Activated CD4-positive, alpha-beta T cell treated with anti-CD3 and anti-CD28 coated beads for 36 hours (primary cell): ENCODE measurements at places on chromosomes 6 and 20. TPM values are rescaled to one million over a fixed set of nuclear protein-coding genes. Genes with fewer than 3 reads are reported as not detected.
A peak's percentile ranks its signal among the peaks of the same experiment; 100 is the strongest.

The MLN gene
- not detected for total RNA-seq

DNA sequence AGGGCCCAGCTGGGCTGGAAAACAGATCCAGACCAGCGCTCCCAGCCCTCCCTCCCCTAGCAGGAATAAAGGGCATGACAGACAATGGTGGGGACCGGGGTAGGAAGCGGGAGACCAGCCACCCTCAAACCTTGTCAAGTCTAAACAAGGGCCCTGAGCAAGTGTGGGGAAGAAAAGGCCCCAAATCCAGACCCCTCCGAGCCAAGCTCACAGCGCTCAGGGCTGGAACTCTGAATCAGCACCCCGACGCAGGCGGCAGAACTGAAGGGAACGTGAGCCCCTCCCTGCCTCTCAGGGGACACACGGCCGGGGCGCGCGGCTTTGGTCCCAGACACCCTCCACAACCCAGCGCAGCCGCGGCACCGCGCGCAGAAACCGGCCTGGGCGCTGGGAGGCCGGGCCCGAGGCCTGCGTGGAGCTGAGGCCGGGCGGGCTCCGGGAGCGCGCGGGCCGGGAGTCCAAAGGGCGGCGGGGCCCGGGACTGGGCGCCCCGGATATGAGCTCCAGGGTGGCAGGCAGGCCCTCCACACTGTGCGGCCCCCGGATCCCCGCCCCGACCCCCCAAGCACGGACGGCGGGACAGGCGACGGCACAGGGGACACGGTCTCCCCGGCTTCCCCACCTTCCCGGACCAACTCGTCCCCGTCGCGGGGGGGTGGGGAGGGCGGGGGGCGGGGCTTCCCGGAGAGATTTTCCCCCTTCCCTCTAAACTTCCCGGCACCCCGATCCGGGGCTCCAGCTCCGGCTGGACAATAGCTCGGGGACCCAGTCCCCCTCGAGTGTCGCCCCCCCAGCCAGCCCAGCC, 641 bp downstream of the TEAD3 start:
- DNase-seq: no peak

- no peak for DNase-seq
These were observed 441.7 kb upstream of the JARID2 start for GRCh38 chr6:14804001-14804784.

GRCh38 chr6:136793363-136793762, 1.1 kb upstream of the MAP3K5 start:
- DNase-seq: peak; percentile 44

GRCh38 chr6:106011476-106011875, 74.7 kb upstream of the PRDM1 start:
- no peak for DNase-seq

The CLIC5 gene
- 2.2 TPM for total RNA-seq

The CAGE1 gene
- total RNA-seq: 0.09 TPM

The GPX5 gene
- not detected for total RNA-seq

GRCh38 chr6:56507517-56507916, 135.2 kb downstream of the DST start:
- no peak for DNase-seq

The HEY2 gene
- total RNA-seq: not detected

DNA sequence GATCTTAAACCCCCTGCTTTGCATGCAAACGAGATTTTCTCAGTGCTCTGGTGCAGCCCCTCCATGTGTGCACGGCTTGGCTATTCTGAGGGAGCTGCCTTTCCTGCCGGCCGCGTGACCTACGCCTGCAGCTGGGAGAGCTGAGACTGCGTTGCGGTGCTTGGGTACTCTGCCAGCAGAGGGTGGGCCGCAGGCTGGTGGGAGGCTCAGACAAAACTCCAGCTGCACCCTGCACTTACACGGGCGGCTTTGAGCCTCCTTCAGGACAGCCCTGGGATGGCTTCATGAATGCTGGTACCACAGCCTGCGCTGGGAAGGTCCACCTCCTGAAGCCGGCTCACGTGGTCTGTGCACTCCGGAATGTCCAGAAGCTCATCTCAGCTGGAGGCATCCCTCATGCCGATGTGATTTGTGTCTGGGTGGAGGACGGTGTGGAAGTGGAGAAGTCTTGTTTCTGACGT, 223.7 kb downstream of the DLL1 start:
- no peak for DNase-seq

DNA sequence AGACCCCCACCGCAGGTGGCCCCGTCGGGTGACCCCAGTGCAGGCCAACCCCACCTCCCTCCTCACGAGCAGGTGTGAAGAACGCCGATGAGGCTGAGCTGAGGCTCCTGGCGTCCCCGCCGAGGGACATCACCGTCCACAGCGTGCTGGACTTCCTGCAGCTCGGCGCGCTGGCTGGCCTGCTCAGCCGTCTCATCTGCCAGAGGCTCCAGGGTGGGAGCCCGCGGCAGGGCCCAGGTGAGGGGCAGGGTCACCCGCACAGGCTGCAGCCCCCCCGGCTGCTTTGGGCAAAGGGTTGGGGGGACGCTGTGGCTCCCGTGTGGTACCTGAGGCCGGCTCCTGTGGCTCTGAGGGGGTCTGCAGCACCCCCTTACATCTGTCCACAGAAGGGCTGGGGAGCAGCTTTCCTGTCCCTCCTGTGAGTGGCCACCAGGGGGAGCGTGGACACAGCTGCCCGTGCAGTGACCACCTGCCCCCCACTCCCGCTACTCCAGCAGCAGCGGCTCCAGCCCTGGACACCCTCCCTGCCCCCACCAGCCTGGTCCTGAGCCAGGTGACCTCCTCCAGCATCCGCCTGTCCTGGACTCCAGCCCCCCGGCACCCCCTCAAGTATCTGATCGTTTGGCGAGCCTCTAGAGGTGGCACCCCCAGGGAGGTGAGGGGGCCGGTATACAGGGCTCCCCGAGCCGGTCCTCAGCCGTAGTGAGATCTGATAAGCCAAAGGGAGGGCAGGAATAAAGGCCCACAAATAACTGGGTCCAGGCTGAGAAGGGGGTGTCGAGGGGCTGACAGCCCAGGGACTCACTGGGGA, 16.5 kb downstream of the COL20A1 start:
- peak; percentile 61 for DNase-seq

The SYCP2 gene
- 2.1 TPM for total RNA-seq

The CRIP3 gene
- 1.8 TPM for total RNA-seq

DNA sequence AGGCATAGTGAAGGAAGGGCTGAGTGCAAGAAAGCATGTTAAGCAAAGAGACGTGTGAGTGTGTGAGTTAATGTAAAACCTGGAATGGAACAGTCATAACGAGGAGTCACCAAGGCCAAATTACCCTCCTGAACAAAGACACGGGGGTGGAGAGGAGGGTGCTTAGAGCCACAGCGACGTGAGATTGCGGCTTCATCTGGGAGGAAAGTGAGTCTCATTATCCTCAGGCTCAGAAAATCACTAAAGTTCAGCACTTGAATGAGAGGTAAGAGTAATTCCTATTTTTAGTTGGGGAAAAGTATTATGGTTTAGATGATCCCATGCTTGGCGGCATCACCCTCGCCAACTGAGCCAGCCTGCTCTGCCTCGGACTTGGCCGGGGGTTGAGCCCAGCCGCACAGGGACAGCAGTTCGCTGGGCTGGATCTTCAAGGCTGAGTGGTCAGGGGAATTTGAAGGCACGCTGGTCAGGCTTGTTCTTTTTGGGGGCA, 136.6 kb downstream of the DTNBP1 start:
- no peak for DNase-seq

- DNase-seq: no peak
These were observed 8.7 kb upstream of the RPS21 start for GRCh38 chr20:62378215-62378614.

The TTBK1 gene
- 0.40 TPM for total RNA-seq

GRCh38 chr6:11831653-11832052, 53.0 kb upstream of the ADTRP start:
- no peak for DNase-seq

The SASH1 gene
- total RNA-seq: 0.26 TPM

DNA sequence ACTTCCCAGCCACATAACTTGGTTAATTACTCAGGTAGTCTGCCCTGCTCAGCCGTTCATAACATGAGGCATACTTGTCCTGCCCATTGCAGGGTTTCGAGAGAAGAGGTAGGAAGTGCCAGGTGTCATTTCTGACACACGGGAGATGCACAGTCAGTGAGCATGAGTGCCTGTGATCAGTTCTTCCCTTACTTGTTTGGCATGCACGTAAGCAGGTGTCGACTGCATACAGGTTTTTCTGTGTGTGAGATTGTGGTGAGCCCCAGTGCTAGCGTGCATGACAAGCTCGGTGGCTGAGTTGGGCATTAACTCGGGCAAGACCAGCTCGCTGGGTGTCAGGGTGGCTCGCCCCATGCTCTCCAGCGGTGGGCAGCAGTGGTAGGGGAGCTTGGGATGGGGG, 51.2 kb upstream of the SLC22A1 start:
- no peak for DNase-seq

The CLVS2 gene
- total RNA-seq: not detected

GRCh38 chr6:31228476-31228875, 43.4 kb downstream of the HLA-C start:
- no peak for DNase-seq

The GLP1R gene
- 0.70 TPM for total RNA-seq

The PRR18 gene
- total RNA-seq: 0.11 TPM

DNA sequence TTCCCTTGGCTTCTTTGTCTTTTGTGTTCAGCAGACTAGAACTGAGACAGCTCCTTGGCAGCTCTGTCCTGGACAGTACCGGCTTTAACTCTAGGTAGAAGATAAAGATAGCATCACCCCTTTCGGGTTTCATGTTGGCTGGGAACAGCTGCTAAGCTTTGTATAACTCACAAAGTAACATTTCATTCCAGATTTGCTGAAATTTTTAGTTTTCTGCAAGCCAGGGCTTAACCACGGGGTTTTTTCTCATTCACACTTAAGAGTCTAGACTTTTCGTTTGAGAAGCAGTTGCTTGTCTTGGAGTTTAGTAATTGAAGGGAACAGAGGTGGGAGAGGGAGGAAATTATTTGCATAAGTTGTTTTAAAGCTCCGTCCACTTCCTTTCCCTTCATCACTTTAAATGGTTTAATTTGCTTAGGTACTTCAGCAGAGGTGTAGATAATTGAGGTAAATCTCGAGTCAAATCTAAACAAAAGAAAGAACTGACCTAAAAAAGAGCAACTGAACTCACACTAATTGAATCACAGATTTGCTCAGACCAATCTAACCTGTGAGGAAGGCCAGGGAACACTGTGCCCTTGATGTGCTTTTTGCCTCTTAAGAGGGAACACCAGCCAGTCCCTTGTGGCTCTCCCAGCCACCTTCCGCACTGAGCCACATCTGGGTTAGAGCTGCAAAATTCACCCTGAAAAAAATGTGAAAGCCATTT, 48.3 kb downstream of the RREB1 start:
- no peak for DNase-seq
